ENCODE measurements at places on chromosomes 6 and 20.

DNA sequence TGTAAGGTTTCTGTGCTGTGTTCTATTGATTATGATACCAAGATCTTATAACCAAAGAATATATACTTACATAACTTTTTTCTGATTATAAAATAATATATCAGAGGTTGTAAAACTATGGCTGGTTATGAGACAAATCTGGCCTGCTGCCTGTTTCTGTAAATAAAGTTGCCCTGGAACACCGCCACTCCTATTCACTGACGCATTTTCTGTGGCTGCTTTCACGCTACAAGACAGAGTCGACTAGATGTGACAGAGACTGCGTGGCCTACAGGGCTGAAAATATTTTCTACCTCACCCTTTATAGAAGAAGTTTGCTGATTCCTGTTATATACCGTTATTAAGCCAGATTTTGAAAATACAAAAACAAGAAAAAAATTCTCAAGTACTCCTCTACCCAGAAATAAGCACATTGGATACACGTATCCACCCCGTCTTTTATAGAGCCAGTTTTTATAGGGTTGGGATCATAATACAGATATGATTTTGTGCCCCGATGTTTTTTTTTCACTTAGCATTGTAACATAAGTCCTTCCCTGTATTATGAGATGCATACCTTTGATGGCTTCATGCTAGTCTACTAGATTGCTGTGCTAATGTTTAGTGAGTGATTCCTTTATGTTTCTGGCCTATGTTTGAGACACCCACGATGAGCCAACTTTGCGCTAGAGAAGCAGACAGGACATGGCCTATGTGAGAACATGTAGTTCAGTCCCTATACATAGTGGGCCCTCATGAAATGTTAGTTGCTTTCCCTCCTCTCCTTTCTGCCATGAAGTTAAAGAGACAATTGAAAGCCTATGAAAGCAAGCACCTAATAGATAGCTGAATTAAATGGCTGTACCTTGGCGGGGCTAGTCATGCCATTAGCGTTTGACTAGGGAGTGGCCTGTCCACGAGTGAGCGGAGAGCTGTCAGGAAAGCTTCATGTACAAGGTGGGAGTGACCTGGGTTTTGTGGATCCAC, 98.1 kb upstream of the KCNK16 start:
- DNase-seq, result no peak

- no peak for DNase-seq
Measured at GRCh38 chr6:140940251-140940925, 1192.3 kb upstream of the GJE1 start.

DNA sequence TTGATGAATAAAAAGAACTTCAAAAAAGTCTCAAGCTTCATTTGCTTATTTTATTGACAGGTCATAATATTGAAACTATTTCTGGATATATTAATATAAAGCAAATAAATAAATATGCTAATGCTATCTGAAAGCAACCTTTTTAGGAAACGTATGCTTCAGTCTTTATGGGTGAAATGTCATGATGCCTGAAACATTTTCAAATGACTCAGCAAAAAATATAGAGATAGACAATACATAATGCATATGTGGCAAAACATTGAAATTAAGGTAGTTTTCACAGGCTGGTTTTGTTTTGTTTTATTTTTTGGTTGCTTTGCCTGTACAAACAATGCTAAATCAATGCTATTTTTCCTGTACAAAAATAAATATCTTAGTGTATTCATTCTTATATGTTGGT, 194.4 kb upstream of the PLCB4 start:
- no peak for DNase-seq

GRCh38 chr20:8190043-8190880, 58.2 kb downstream of the PLCB1 start:
- no peak for DNase-seq

DNA sequence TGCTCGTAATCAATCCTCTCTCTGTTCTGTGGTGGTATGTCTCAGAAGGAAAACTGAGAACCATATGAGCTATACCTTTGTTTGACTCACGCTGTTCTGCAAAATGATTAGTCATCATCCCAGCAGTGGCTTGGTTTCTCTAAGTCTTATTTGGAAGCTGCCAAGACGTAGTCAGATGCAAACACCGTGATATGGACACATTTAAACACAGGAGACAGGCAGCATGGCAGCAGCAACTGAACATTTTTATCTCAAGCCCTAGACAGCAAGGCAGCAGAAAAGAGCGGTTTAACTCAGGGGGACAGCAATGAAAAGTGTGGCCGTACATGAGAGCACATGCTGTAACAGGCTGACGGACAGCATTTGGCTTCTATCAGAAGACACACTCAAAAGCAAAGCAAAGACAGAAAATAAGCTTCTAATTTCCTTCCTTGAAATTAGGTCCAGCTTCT, 1295.1 kb downstream of the EPHA7 start:
- DNase-seq, result no peak

DNA sequence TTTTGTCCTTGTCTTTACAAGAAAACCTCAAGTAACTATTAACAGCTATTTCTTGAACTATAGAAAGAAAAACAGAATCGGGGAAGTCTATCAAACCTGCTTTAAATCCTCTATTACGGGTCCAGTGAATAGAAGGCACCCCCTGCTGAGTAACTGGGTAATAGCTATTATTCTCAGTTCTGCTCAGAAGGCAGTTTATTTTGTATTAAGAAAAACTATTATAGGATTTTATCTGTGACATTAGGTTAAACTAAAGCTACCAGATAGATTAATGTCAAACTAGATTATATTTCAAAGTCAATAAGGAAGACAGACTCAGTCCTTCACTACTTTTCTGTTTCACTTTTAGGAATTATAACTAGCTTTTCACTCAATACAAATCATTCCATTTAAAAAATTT, 93.7 kb downstream of the DST start:
- peak; percentile 86 for DNase-seq

DNA sequence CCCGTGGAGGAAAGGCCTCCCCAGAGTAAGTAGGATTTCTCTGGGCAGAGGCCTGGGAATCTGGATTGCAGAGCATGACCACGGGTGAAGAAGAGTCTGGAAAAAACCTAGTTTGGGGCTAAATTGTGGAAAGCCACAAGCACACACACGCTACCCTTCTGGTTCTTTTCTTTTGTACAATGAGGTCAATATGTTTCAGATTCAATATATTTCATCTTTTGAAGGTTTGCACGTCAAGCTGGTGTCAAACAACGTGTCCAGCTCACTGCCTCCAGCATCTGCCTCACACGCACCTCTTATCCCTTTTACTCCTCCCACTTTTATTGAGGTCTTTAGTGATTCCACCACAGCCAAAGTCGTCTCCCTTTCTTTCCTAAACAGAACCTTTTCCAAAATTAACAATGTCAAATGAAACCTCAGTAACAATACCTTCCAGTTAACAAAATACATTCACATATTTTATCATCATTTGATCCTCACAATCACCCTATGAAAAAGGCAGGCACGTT, 773 bp upstream of the EPB41L2 start:
- peak; percentile 42 for DNase-seq

GRCh38 chr6:41443616-41444525, 102.3 kb upstream of the FOXP4 start:
- no peak for DNase-seq

DNA sequence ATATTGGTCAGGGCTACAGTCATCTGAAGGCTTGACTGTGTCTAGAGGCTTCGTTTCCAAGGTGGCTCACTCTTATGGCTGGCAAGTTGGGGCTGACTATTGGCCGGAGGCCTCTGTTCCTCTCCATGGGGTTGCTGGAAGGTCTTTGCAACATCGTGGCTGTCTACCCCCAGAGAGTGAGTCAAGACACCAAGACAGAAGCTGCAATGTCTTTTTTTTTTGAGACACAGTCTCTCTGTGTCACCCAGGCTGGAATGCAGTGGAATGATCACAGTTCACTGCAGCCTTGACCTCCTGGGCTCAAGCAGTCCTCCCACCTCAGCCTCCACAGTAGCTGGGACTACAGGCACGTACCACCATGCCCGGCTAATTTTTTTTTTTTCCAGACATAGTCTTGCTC, 29.4 kb upstream of the KIF3B start:
- no peak for DNase-seq

DNA sequence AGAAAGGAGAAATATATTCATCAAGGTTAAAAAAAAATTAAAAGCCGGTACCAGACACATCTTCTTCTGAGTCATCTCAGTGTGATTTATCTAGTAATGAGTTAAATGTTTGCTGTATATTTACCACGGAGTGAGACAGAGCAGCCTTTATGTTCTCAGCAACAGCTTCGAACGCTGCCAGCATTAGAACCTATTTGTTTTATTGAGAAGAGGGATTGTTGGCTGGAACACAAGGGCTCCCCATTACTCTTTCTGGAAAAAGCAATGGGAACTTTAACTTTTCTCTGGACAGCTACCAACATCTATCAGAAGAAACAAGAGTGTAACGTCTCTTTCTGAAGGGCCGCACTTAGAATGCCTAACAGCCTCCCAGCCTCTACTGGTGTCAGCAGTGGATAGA, 105.3 kb upstream of the TAB2 start:
- no peak for DNase-seq

DNA sequence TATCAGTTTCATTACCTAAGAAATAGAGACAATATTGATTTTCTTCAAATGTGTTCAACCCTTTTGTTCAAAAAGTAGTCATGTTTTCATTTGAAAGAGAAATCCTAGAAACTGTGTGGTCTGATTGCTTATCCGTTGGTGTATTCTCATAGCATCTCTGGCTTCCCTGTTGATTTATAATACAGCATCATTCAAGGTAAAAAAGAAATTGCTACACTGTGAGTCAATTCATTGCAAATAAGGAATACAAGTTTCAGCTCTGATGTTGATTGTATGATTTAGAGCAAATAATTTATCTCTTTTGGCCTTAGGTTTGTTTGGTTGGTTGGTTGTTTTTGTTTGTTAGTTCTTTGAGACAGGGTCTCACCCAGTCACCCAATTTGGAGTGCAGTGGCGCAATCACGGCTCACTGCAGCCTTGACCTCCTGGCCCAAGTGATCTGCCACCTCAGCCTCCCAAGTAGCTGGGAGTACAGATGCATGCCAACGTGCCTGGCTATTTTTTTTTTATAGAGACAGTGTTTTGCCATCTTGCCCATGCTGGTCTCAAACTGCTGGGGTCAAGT, 185.5 kb upstream of the TNFAIP3 start:
- DNase-seq, result no peak

DNA sequence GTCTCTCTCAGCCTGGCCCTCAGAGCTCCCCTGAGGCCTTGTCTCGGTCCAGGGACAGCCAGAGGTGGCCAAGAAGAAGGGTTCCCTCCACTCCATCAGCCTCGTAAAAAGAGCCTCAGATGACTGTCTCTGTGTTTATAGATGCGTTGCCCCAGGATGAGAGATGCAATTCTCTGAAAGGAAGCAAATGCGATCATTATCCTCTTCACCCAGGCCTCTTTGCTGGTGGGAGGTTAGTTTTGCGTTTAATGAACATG, 90.4 kb downstream of the YTHDF1 start:
- DNase-seq, result no peak

DNA sequence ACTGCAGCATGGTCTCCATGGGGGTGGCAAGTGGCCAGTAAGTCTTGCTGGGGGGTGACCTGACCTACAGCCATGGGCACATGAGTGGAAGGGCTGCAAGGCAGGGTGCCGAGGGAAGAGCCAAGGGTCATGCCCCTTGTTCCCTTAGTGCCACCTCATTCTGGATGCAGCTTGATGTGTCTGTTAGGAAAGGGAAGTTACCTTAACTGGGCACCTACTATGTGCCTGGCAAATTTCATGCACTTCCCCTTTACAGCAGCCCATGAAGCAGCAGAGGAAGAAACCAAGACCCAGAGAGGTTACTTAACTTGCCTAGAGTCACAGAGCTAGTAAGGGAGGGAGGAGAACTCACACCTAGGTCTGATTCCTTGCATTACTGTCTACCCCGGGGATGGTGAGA, 174.0 kb downstream of the MRPL14 start:
- DNase-seq, result no peak

DNA sequence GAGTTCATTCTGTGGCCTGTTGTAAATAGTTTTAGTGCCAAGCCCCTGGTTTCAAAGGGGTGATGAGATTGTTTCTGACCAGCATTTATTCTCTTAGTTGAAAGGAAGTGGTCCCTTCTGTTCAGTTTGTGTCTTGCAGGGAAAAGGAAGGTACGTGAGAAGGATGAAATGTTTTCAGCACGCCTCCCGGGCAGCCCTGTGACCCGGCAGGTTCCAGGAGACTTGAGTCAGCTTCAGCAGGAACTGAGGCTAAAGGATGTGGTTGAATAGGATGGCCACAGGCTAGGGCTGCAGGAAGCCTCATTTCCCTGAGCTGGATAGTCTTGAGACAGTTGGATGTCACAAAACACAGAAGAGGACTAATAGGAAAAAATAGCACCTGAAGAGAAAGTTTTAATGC, 132.4 kb upstream of the SYNDIG1 start:
- no peak for DNase-seq

GRCh38 chr6:6482256-6482655, 106.3 kb upstream of the LY86 start:
- no peak for DNase-seq

DNA sequence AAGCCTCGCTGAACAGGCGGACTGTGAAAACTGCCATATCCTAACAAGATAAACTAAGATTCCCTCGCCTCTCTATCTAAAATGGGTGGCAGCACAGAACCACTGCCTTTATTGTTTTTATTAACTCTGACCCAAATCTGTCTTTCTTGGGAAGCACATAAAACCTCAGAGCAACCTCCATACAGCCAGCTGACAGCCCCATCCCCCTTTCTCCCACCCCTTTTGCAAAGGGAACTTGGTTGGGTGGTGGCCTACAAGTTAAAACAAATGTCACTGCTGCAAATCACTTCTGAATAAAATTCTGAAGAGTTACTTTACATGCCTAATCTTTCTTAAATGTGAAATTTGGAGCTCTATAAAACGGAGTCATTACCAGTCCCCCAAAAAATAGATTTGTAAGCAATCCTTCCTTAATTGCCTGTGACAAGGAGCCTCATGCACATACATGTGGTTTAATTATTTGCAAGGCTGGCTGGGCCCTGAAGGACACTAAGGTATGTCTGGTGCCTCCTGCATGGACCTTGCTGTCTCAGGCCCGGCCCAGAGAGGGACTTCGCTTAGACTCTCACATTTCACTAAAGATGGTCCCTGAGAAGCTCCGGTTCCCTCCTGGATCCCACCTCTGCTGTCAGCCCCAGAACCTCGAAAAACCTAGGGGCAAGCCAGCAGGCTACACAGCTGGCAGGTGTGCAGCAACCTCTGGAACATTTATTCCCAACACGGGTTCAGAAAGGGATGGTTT, 21.7 kb downstream of the PXDC1 start:
- DNase-seq, result no peak

- peak; percentile 60 for DNase-seq
Measured at GRCh38 chr6:163427498-163428254, 13.2 kb downstream of the QKI start.

Data from Karpas-422 (cell line).